Activated CD4-positive, alpha-beta memory T cell treated with anti-CD3 and anti-CD28 coated beads, Interleukin-2, amount 10 ng/mL, durations not matched to agents 7 days and 5 days (primary cell): ENCODE measurements at places on chromosomes 7 and 10. TPM values are rescaled to one million over a fixed set of nuclear protein-coding genes. Genes with fewer than 3 reads are reported as not detected.
A peak's percentile ranks its signal among the peaks of the same experiment; 100 is the strongest.

- DNase-seq, result no peak
- no peak overlapping the region for H3K4me3 ChIP-seq
- no peaks in the 10 kb centered on the region for H3K27me3 ChIP-seq
- no peak overlapping the region for H3K27ac ChIP-seq
- peaks cover 27% of the 10 kb centered on the region for H3K36me3 ChIP-seq
These were observed 7.2 kb downstream of the AP5Z1 start for GRCh38 chr7:4782333-4783291.

- no peak overlapping the region for H3K27ac ChIP-seq
- H3K27me3 ChIP-seq, result peaks cover 52% of the 10 kb centered on the region
- H3K4me3 ChIP-seq, result no peak overlapping the region
These were observed 2.3 kb downstream of the DNTT start for GRCh38 chr10:96306516-96306915.

DNA sequence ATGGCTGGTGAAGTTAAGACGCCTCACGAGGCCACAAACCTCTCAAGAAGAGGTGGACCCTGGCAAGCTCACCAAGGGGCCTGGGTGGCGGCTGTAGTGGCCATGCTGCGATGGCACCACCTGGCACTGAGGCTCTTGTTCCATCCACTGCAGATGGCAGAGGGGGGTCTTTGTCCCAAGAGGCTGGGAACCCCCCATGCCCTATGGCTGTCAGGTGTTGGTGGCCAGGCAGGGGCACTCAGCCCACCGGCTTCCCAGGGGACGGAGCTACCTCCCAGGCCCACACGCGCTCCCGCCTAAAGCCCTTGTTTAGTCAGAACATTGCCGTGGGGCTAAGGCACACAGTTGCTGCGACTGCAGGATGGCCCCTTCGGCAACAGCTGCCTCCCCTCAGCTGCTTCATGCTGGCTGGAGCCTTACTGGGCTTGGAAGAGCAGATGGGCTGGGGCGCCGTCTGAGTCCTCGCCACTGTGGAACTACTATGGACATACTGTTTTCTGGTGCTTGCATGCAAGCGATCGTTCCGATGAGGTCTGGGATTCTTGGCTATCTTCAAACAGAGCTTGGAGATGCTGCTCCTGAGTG, 46.8 kb downstream of the DPYSL4 start:
- DNase-seq, result no peak
- no peak overlapping the region for H3K4me3 ChIP-seq
- H3K36me3 ChIP-seq, result no peaks in the 10 kb centered on the region
- no peaks in the 10 kb centered on the region for H3K27me3 ChIP-seq
- H3K4me1 ChIP-seq, result peaks cover 28% of the 10 kb centered on the region

GRCh38 chr10:10699427-10699826, 318.2 kb upstream of the CELF2 start:
- no peak overlapping the region for H3K27ac ChIP-seq
- no peak overlapping the region for H3K4me3 ChIP-seq
- H3K36me3 ChIP-seq, result no peaks in the 10 kb centered on the region
- H3K27me3 ChIP-seq, result no peaks in the 10 kb centered on the region

DNA sequence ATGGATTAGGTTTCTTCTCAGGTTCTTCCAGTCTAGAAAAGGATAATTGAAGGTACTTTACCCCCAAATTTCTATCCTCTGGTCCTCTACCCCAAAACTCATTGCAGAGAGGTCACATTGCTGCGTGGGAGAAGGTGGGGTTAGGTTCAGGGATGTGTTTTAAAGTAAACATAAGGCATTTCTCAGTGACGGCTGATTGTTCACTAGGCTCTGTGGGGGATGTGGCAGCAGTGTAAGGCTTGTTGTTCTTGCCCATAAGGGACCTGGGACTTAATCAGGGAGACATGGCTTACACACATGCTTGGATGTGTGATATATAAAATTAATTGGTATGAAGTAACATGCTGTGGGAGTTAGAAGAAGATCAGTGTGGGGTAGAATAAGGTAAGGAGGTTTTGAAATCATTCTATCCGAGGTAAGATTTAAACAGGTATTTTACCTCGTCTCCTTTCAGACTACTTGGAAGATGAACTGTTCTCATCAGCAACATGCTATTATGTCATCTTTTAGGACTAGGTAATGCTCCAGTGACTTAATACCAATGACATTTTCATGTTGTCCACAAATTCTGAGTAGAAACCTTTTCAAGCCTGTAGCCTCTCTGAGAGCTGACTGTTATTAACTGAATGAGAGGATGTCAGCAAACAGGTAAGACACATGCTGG, 6.6 kb downstream of the CCDC126 start:
- H3K27me3 ChIP-seq, result no peaks in the 10 kb centered on the region
- H3K36me3 ChIP-seq, result peaks cover 12% of the 10 kb centered on the region
- H3K27ac ChIP-seq, result no peak overlapping the region
- DNase-seq, result no peak

- DNase-seq, result no peak
- no peaks in the 10 kb centered on the region for H3K36me3 ChIP-seq
- H3K27ac ChIP-seq, result no peak overlapping the region
- H3K4me1 ChIP-seq, result no peaks in the 10 kb centered on the region
- H3K4me3 ChIP-seq, result no peak overlapping the region
These were observed 99.6 kb downstream of the PRPF18 start for GRCh38 chr10:13686331-13686752.

GRCh38 chr7:2171855-2172254, 60.9 kb downstream of the MAD1L1 start:
- H3K27me3 ChIP-seq, result no peaks in the 10 kb centered on the region
- DNase-seq, result no peak
- peaks cover 6% of the 10 kb centered on the region for H3K4me1 ChIP-seq
- H3K27ac ChIP-seq, result no peak overlapping the region
- H3K4me3 ChIP-seq, result no peak overlapping the region

- peaks cover 41% of the 10 kb centered on the region for H3K27me3 ChIP-seq
- H3K36me3 ChIP-seq, result no peaks in the 10 kb centered on the region
- no peak overlapping the region for H3K27ac ChIP-seq
- peaks cover 8% of the 10 kb centered on the region for H3K4me1 ChIP-seq
- no peak for DNase-seq
These were observed 11.6 kb upstream of the ADCK2 start for GRCh38 chr7:140661124-140661523.

- no peak overlapping the region for H3K4me3 ChIP-seq
- no peak for DNase-seq
- H3K27ac ChIP-seq, result no peak overlapping the region
- H3K4me1 ChIP-seq, result peaks cover 29% of the 10 kb centered on the region
- peaks cover 60% of the 10 kb centered on the region for H3K36me3 ChIP-seq
- H3K27me3 ChIP-seq, result no peaks in the 10 kb centered on the region
These were observed 6.2 kb upstream of the TMEM120A start for GRCh38 chr7:76000566-76000965.

GRCh38 chr7:83085299-83085698, 77.4 kb downstream of the PCLO start:
- H3K27ac ChIP-seq, result no peak overlapping the region
- DNase-seq, result no peak
- no peaks in the 10 kb centered on the region for H3K36me3 ChIP-seq
- H3K4me3 ChIP-seq, result no peak overlapping the region

GRCh38 chr10:117250411-117250810, 9.5 kb downstream of the SLC18A2 start:
- no peak overlapping the region for H3K27ac ChIP-seq
- H3K4me1 ChIP-seq, result no peaks in the 10 kb centered on the region
- no peaks in the 10 kb centered on the region for H3K36me3 ChIP-seq
- peaks cover 19% of the 10 kb centered on the region for H3K27me3 ChIP-seq
- no peak overlapping the region for H3K4me3 ChIP-seq
- DNase-seq, result no peak

- H3K36me3 ChIP-seq, result no peaks in the 10 kb centered on the region
- H3K4me1 ChIP-seq, result peaks cover 21% of the 10 kb centered on the region
- H3K27me3 ChIP-seq, result no peaks in the 10 kb centered on the region
- peak; percentile 62 for DNase-seq
These were observed 50.5 kb downstream of the STK32C start for GRCh38 chr10:132257271-132257670.

DNA sequence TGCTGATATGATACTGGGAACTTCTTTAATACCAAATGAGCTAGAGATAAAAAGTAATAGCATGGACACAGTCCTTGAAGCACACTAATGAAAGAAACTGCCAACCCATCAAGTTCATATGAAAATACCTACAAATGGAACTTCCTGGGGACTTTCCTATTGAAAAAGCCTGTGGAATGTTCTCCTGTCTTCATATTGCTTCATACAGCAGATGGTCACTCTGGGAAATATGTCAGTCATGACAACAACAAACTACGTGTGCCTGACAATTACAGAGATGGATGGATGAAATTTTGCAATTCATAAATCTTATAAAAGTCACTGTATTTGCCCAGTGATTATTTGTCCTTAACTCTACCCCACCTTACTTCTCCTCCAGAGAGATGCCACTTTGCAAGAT, 106.6 kb upstream of the COL1A2 start:
- H3K4me3 ChIP-seq, result no peak overlapping the region
- H3K36me3 ChIP-seq, result no peaks in the 10 kb centered on the region
- DNase-seq, result no peak
- H3K27me3 ChIP-seq, result no peaks in the 10 kb centered on the region

DNA sequence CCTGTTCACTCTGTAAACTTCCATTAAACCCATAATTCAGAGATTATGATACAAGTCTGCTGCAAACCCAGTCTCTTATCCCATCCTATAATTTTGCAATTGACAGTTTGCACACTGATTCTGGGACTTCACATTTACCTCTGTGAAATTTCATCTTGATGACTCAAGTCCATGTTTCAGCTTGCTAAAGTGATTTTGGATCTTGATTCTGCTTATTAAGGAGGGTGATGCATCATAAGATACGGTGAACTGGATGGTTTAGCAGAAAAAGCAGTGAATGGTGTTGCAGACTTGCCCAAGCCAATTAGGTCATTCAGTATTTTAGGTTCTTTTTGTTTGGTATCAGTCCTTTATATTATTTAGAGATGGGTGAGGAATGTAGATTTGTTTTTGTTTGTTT, 125.5 kb upstream of the PODXL start:
- no peak for DNase-seq
- H3K27me3 ChIP-seq, result peaks cover 17% of the 10 kb centered on the region
- H3K4me1 ChIP-seq, result no peaks in the 10 kb centered on the region

GRCh38 chr10:60203993-60204618, 185.6 kb downstream of the ANK3 start:
- H3K4me3 ChIP-seq, result no peak overlapping the region
- DNase-seq, result no peak
- no peak overlapping the region for H3K27ac ChIP-seq
- H3K4me1 ChIP-seq, result peaks cover 3% of the 10 kb centered on the region
- H3K27me3 ChIP-seq, result no peaks in the 10 kb centered on the region
- H3K36me3 ChIP-seq, result no peaks in the 10 kb centered on the region

DNA sequence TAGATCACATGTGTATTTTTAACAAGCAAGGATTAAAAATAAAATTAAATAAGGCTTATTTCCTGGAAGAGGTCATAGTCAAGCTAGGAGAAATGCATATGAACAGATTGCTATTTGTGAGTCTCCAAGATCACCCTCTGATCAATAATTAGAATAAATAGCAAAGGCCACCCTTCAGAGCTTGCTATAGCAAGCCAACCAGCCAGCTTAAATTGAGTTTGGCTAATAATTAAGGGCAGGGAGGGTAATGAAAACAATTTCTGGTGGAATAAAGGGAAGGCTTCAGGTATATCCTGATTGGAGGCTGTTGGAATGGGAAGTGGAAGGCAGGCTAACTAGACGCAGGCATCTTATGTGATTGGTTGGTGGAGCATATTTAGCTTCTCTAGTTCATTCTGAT, 403.5 kb downstream of the ARL4A start:
- H3K4me1 ChIP-seq, result no peaks in the 10 kb centered on the region
- H3K27me3 ChIP-seq, result peaks cover 10% of the 10 kb centered on the region
- no peaks in the 10 kb centered on the region for H3K36me3 ChIP-seq
- no peak for DNase-seq
- no peak overlapping the region for H3K4me3 ChIP-seq

- no peak overlapping the region for H3K4me3 ChIP-seq
- no peaks in the 10 kb centered on the region for H3K36me3 ChIP-seq
- no peaks in the 10 kb centered on the region for H3K27me3 ChIP-seq
- no peak overlapping the region for H3K27ac ChIP-seq
- no peak for DNase-seq
These were observed 68.5 kb upstream of the BMPER start for GRCh38 chr7:33836797-33837355.

DNA sequence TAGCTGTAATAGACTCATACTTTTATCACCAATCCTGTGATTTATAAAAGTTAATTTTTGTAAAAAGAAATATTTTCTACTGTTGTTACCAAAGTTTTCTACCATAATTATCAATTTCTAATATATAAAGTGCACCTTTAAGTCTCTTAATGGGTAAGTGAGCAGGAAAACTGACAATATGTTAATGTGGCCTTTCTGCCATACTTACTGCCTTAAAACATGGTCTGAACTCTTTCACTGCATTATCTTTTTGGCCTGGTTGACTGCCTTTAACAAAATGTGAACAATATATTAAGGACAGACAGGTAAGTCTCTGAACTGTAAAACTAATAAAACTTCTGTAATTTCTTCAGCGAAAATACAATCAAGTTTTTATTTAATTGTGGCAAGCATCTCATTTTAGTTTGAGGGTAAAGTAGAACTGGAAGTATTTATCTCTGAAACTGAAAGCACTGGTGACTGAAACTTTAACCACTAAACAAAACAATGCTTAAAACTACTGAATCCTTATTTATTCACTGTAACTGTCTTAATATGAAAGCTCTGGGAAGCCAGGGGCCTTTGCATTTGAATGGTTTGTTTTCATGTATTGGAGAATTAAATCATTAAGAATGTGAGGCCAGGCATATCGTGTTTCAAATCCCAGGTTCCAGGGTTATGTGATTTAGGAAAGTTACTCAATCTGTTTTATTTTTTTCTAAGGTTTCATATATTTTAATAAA, 948.8 kb upstream of the POT1 start:
- H3K4me3 ChIP-seq, result no peak overlapping the region
- no peak for DNase-seq
- no peak overlapping the region for H3K27ac ChIP-seq

- H3K27ac ChIP-seq, result no peak overlapping the region
- H3K4me3 ChIP-seq, result no peak overlapping the region
- H3K4me1 ChIP-seq, result no peaks in the 10 kb centered on the region
- peaks cover 35% of the 10 kb centered on the region for H3K27me3 ChIP-seq
- DNase-seq, result no peak
- no peaks in the 10 kb centered on the region for H3K36me3 ChIP-seq
These were observed 73.0 kb downstream of the NHLRC2 start for GRCh38 chr10:113927440-113927839.

GRCh38 chr10:112208292-112208691, 24.7 kb upstream of the GPAM start:
- no peak for DNase-seq
- H3K27ac ChIP-seq, result no peak overlapping the region
- no peaks in the 10 kb centered on the region for H3K4me1 ChIP-seq
- H3K4me3 ChIP-seq, result no peak overlapping the region
- H3K27me3 ChIP-seq, result peaks cover 3% of the 10 kb centered on the region

- H3K27me3 ChIP-seq, result no peaks in the 10 kb centered on the region
- H3K4me3 ChIP-seq, result no peak overlapping the region
- no peak overlapping the region for H3K27ac ChIP-seq
- H3K36me3 ChIP-seq, result peaks cover 20% of the 10 kb centered on the region
- no peak for DNase-seq
These were observed 33.3 kb upstream of the GARS1 start for GRCh38 chr7:30561389-30561788.

GRCh38 chr7:122430710-122431109, 126.2 kb upstream of the FEZF1 start:
- no peaks in the 10 kb centered on the region for H3K36me3 ChIP-seq
- H3K4me1 ChIP-seq, result no peaks in the 10 kb centered on the region
- no peak overlapping the region for H3K4me3 ChIP-seq
- no peaks in the 10 kb centered on the region for H3K27me3 ChIP-seq

Gene HECW1
- not detected for total RNA-seq

Gene CREB5
- total RNA-seq, result not detected

Gene GCK
- not detected for total RNA-seq

Gene C10orf62
- not detected for total RNA-seq

Gene OR13A1
- not detected for total RNA-seq

Gene PDZD7
- total RNA-seq, result 1.1 TPM
